ENCODE measurements at places on chromosomes 5 and 9.

- DNase-seq: no peak
Measured at GRCh38 chr5:10030219-10030831, 219.4 kb downstream of the ATPSCKMT start.

- no peak for DNase-seq
Measured at GRCh38 chr9:126681336-126681735, 67.6 kb downstream of the LMX1B start.

- DNase-seq: no peak
Measured at GRCh38 chr9:21835121-21835520, 32.7 kb downstream of the MTAP start.

DNA sequence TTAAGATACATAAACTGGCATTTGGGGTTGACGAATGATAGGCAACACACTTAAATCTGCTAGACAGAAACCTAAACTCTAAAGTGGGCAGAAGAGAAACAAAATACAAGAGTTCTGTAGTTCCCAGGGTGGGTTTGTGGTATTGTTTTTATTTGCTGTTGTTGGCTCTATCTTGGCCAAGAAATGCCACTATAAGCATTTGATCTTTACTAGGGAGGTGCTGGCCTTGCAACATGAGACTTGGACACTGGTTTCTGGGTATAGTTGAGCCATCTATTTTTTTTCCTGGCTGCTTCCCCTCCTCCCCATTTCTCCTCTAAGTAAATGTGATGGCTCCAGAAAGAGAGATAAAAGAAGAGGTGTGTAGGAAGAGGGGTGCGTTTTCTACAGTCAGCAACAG, 251.2 kb downstream of the SLIT3 start:
- DNase-seq: no peak

- DNase-seq: no peak
Measured at GRCh38 chr9:134265078-134265477, 61.2 kb upstream of the RXRA start.

All from stimulated activated CD4-positive, alpha-beta T cell treated with anti-CD3 and anti-CD28 coated beads, Interleukin-4, amount 100 ng/mL, for 4 hours (primary cell).